ENCODE measurements at places on chromosomes 7 and 10.
A peak's percentile ranks its signal among the peaks of the same experiment; 100 is the strongest.

- DNase-seq: no peak
Measured at GRCh38 chr7:33459340-33459751, 330.0 kb downstream of the BBS9 start.

GRCh38 chr7:101068401-101068800, 16.9 kb upstream of the TRIM56 start:
- DNase-seq: no peak

DNA sequence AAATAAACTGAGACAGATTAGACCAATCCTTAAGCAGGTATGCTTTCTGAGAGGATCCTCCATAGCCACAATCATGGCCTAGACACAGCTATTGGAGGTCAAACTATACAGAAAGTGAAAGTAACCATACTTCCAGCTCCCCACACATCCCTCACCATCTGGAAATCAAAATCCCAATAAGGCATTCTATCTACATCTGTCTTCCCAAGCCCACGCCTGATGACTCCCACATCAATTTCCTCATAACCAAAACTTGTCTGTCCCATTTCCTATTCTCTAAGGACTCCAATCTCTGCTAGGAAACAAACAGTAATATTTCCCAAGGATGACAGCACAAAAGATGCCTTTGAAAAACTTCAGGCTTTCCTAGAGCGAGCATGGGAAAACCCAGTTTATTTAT, 247.3 kb upstream of the HPS1 start:
- no peak for DNase-seq

DNA sequence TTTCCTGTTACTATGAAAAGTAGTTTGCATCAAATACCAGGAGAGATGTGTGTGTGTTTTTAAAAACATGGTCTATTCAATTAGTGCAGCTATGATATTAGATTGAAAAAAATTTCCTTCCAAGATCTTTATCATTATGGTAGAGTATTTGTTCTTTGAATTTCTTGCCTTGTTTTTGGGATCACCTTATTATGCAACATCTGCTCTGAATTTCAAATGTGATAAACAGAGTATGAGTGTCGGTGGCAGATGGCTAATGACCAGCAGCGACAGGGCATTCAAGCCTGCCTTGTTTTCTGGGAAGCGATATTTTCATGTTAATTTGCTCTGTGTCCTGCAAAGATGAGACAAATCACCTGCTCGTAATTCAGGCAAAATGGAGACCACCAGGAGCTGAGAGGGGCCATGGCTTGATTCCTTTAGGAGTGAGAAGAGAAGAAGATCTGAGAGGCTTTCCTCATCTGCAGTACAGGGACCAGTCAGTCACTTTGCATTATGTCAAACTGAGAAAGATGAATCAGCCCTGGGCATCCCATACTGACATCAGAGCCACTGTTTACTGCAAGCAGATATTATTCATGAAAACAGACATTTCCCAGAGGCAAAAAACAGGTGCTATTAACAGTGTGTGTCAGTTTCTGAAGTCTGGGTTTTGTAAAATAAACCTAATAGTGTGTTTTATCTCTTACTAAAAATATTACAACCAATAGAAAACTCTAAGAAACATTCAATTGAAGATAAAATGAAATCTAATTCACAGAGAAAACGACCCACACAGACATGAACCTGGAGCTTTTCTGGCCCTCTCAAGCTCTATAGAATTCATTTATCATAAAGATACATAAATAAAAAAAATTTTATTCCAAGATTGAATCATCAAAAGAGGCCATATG, 67.6 kb downstream of the CDK6 start:
- DNase-seq: no peak

DNA sequence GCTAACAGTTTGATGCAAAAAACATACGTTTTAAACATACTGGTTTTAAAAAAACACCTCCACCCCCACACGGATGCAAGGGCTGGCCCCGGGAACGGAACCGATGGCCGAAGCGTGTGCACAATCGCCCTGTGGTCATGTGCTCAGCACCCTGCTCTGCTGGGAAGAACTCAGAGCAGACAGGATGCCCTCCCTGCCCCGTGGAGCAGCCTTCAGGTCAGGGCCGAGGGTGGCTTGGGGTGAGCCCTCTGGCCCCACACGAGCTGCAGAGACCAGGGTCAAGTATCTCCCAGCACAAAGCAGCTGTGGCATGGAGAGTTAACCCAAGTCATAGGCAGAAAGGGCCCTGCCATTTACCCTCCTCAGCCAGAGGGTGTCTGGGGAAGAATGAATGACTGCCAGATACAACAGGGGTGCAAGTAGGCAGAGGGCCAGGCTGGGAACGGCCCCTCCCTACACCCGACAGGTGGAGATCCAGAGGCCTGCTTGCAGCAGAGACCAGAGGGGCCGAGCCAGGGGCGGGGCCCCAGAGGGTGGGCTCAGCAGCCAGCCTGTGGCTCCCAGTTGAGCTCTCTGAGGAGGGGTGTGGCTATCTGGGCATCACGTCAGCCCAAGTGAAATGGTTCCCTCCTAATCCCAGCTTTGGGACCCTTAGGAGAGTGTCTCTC, 56.8 kb downstream of the ZRANB1 start:
- no peak for DNase-seq

DNA sequence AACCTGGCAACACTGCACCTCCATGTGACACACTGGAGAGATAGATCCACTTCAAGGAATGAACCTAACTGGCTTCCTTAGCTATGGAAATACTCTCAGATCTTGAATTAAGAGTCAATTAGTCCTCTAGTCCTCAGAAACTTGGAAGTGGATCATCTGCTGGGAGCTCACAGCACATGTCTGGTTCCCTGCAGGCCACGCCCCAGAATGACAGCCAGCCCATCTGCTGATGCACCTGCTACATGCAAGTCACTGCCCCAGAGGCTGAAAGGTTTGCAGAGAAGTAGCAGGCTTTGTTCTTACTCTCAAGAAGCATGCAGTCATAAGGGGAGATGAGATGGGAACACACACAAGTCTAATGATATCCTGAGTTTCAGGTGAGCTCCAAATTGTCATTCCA, 275.9 kb downstream of the SKAP2 start:
- DNase-seq: no peak

- no peak for DNase-seq
Measured at GRCh38 chr10:100930368-100930767, 17.6 kb downstream of the SLF2 start.

DNA sequence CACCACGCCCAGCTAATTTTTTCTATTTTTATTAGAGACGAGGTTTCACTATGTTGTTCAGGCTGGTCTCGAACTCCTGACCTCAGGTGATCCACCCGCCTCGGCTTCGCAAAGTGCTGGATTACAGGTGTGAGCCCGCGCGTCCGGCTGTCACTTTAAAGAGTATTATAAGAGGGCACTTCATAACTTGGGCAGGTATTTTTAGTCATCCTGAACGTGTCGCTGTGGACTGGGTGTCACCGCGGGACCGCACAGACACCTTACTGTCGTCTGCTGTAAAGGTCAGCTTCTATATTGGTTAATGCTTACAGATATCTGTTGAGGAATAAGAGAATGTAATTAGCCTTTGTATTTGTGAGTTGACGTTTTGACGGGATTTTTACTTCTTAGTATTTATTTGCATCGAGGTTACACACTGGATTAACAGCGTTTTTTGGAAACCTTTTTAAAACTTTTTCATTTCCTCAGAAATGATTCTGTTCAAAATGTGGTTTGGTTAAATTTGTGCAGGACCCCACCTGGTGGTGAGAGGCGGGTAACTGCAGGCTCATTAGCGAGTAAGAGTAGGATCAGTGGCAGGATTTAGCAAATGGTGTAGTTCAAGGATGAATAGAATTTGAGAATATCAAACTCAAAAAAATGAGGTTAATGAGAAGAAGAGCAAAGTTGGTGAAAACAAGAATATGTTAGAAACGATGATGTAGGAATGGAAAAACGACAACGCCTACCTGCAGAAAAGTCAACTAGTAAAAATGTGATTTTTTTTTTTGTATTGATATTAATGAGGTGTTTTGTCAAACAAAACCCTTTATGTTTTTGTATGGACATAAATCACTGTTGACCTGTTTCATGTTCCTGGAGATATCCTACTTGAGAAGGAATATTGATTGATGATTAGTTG, 3.2 kb downstream of the DNAJB6 start:
- DNase-seq: peak; percentile 80

DNA sequence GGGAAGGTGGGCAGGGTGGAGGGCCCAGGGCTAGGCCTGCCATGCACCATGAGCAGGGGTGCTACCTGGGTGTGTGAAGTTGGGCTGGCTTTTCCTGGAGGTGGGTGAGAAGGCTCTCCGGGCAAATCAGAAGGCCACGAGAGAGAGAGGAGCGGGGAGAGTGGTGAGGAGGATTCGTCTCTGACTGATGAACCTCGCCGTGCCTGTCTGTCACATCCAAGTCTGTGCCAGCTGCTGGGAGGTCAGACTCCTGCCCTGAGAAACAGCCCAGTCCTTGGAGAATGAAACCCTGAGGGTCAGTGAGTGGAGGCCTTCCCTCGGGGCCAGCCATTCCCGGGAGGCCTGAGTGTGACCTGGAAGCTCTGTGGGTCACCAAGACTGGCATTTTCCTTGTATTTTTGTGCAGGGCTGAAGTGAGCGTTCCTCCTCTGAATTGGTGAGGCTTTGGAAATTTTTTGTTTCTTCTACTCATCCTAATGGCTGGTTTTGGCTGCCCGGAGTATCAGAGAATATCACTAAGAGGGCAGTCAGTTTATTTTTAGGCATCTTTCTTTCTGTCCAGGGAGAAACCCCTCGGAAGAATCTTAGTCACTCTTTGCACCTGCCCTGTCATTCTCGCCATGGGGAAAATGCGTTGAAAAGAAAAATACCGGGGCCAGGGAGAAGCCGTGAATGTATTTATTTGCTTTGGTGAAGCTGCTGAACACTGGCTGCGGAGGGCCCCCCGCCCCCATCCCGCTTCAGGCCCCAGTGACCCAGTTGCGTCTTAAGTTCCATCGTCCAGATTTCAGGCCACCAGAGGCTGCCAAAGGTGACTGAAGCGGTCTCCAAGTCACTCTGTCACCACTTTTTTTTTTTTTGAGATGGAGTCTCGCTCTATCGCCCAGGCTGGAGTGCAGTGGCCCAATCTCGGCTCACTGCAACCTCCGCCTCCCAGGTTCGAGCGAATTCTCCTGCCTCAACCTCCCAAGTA, 6.5 kb upstream of the AP5Z1 start:
- no peak for DNase-seq

GRCh38 chr10:48497780-48498770, 106.8 kb downstream of the ARHGAP22 start:
- no peak for DNase-seq

DNA sequence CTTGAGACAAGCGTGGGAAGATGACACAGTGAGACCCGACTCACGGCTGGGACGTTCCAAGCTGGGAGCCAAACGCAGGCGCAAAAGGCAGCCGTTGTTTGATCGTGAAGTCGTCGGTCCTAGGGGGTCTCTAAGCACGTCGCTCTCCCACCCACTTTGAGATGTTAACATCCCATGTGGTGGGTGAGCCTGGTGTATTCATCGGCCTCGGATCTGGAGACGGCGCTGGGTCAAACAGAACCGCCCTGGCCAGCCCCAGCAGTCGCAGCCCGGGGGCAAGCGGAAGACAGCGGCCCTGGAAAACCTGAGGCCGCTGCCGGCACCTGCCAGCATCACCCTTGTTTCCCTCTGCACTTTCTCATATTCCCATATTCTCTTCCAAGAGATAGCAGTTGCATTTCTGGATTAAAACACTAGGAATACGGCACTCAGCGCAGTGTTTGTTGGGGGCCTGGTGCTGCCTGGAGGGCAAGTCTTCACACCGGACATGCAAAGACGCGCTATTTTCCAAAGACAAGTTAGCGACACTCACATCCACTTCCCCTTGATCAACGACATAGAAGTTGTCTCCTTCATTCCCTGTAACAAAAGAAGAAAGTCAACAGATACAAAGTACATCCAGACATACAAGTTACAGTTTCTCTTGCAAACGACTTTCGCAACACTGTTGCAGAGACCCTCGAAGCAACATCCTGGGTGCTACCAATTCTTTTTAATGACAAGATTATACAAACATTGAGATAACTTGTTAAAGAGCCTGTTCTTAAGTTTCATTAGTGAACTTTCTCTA, 86.2 kb upstream of the PDGFA start:
- no peak for DNase-seq

DNA sequence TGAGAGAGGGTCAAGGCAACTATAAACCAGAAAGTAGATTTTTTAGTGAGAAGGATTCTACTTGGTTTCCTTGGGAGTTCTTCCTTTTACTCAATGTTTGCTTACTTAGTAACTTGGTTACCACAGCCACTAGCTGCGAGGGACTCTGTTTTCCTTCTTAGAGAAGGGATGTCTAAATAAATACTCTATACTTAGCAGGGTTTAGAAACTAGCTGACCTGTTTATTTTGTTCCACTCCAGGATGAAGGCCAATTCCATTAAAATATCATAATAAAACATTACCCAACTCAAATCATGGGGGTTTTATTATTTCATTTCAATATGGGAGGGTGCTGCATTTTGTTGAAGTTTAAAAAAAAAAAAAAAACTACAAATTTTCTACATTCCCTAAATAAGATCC, 87.3 kb downstream of the PPP1R3A start:
- DNase-seq: no peak

DNA sequence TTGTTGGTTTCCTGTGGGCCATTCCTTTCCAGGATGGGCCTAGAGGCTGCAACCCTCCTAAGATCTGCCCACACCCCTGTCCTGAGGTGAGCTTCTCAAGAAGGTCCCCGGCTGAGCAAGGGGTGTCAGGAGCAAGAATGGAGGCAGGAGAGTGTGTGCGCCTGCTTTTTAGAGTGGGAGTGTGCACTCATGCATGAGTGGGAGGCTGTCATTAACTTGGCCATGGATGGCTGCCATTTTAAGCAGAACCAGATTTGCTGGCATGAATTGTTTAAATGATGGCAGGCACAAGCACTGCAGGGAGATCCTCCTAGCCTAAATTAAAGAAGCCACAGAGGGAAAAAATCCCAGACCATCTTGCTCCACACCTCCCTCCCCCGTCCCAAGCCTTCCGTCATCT, 2.9 kb upstream of the SGPL1 start:
- DNase-seq: no peak

DNA sequence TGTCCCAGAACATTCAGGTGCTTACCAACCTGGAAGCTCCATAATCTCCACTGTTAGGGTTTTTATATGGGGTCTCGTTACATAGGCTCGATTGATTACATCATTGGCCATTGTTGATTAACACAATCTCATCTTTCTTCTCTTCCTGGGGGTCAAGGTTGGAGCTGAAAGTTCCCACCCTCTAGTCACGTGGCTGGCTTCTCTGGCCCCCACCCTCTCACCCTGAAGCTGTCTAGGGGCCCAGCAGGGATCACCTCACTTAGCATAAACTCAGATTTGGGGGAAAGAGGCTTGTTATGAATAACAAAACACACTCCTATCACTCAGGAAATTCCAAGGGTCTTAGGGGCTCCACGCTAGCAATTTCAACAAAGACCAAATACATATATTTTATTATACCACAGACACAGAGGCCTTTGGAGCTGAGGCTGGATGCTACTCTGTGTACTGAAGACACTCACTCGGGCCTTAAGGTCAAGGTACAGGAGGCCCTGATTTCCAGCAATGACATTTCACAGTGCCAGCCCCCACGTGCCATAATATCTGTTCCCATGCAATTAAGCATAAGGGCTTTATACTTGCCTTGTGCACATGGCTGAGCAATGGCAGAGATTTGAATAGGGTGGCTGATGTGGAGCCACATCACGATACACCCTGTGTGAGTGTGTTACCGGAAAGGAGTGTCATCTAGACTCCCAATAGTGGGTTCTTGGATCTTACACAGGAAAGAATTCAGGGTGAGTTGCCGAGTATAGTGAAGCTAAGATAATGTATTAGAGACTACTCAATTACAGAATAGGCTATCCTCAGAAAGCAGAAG, 108.2 kb downstream of the COL26A1 start:
- no peak for DNase-seq

Data from CD4-positive, alpha-beta T cell treated with Interleukin-10 for 1 hour (primary cell).